Skin of body (tissue), 3 donors: ENCODE measurements at places on chromosomes 2 and 18. TPM values are rescaled to one million over a fixed set of nuclear protein-coding genes. Genes with fewer than 3 reads are reported as not detected.

Gene GPD2
- total RNA-seq = 29.7 TPM

Gene PLGLB1
- 5.4 TPM for total RNA-seq

DNA sequence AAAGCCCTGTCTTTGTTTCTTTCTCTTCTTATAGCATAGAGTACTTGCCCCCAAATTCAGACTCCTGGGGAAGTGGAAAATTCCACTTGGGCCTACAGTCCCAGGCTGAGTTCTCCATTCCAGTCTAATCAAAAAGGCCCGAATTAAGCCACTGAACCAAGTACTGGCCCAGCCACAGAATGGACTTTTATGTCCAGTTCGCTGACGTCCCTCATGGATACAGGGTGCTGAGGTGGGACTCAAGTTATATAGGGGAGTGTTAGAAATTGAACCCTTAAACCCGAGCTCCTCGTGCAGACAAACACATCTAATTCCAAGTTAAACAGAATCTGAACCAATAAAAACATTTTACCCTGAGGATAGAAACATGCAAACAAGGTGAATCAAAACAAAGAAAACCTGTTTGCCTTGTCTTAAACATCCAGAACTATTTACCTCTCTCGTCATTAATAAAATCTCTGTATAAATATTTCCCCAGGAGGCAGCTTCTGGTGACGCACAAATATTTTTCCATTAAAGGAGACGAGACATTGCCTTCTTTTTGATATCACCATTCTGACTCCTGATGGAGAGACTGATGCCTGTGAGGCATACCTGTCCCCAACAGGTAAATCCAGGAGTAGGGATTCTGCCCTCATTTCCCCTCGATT lies 136.8 kb upstream of the ARL4C start:
- no peak for DNase-seq

GRCh38 chr2:152613235-152613634 lies 104.0 kb downstream of the PRPF40A start:
- DNase-seq = no peak

GRCh38 chr2:164574931-164575330 lies 46.4 kb downstream of the GRB14 start:
- DNase-seq = no peak
